Brain microvascular endothelial cell (primary cell): ENCODE measurements at places on chromosomes 12 and 14.
A peak's percentile ranks its signal among the peaks of the same experiment; 100 is the strongest.

DNA sequence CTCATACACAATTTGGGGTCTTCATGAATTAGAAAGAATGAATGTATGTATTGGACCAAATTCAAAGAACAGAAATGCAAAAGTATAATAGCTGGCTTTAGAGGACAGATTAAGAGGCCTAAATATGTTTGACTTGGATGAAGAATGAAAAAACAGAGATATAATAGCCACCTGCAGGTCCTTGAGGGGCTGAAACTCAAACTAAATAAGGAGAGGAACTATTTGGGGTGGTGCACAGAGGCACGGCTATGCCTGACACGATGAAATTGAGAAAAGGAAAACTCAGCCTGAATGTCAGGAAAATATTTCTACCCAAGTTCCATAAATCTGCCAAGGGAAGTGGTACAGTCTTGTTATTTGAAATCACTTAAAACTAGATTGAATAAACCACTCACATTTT is 222.9 kb upstream of the DDHD1 start:
- no peak for DNase-seq

DNA sequence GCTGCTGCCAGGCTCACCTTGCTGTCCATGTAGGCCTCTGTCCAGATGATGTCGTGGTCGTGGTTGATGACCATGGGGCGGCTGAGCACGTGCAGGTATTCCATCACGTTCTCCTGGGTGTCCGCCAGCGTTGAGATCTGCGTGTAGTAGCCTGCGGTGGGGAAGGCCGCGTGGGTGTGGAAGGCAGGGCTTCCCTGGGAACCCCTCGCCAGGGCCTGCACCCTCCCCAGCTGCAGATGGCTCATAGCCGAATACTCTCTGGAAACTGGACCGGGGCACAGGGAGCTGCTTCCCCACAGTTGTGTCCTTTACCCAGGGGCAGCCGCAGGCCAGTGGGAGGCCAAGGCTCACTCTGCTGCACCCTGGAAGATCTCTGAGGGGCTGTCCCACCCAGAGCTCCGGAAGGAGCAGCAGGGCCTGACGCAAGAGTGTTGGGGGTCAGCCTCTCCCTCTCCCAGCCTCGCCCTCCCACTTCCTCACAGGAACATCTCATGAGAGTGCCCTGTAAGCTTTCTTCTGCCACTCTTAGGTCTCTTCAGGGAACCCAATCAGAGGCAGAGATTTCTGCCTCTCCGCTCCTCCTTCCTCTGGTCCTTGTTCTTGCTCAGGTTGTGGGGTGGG is 35.5 kb downstream of the CACNA2D4 start:
- no peak for DNase-seq

GRCh38 chr12:93419388-93420034 is 22.2 kb downstream of the UBE2N start:
- DNase-seq, result no peak

DNA sequence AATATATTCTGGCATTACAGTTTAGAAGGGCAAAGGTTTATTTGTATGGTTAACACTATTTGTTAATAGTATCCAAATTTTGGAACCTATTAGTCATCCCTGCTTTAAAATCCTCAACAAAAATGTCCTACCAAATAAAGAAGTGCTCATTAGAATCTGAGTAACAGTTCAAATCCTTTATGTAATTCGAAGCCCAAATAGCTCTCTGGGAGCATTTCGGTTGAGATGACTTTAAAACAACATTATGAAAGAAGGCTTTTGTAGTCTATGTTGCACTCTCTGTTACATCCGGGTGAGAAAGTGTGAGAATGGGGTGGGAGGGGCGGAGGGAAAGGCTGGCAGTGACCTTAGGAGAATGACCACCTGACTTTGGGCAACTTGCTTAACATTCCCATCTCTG is 59.7 kb downstream of the SLC38A1 start:
- DNase-seq, result no peak

DNA sequence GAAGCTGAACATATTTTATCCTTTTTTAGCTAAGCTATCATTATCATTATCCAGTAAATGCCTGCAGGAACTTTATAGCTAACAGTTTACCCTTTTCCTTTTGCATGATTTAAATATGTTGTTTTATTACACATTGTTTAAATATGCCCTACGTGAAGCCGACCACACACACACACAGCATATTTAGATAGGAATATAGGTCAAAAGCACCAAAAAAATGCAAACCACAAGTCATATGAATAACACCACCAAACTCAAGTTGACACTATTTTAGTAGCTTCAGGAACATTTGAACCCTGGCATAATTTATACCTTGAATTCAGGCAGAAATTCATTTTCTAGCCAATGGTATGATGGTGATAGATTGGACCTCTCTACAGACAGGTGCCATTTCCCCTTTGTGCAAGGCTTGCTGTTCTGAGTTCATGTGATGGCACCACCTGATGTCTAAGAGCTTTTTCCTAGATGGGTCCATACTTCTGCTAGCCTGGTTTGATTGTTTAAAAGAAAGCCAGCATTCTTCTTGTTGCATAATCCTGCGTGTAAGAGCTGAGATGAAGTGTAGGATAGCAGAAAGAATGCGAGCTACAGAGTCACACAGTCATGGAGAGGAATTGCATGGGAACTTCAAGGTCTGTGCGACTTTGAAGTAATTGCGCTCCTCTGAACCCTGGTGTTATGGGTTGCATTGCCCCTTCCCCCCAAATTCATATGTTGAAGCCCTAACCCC is 454.8 kb upstream of the SOX5 start:
- peak; percentile 34 for DNase-seq

DNA sequence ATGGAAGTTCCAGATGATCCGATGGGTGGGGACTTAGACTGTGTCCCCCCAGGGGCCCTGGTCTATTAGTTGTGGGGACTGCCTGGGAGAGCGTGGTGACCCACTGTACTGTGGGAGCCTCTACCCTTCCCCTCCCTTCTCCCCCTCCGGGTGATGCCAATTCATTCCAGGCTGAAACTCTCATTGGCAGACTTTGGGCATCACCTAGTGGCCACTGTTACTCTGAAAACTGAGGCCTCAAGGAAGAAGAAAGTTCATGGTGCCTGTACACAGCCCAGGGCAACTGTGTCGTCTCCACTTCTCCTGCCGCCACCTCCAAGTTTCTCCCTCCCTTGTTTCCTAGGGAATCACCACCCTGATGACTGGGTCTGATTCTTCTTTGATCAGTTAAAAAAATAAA is 173.6 kb upstream of the ALG10B start:
- DNase-seq, result no peak

GRCh38 chr12:89160716-89161123 is 191.6 kb downstream of the DUSP6 start:
- DNase-seq, result peak; percentile 97

- DNase-seq, result peak; percentile 61
These were observed 457.9 kb upstream of the FOXG1 start for GRCh38 chr14:28308734-28309133.

GRCh38 chr14:75690010-75690409 is 29.0 kb downstream of the TTLL5 start:
- no peak for DNase-seq

GRCh38 chr12:51531978-51532497 is 59.0 kb upstream of the SCN8A start:
- DNase-seq, result peak; percentile 58

- no peak for DNase-seq
These were observed 29.9 kb upstream of the TC2N start for GRCh38 chr14:91897106-91897701.

GRCh38 chr14:45038865-45039264 is 45.1 kb upstream of the PRPF39 start:
- no peak for DNase-seq

DNA sequence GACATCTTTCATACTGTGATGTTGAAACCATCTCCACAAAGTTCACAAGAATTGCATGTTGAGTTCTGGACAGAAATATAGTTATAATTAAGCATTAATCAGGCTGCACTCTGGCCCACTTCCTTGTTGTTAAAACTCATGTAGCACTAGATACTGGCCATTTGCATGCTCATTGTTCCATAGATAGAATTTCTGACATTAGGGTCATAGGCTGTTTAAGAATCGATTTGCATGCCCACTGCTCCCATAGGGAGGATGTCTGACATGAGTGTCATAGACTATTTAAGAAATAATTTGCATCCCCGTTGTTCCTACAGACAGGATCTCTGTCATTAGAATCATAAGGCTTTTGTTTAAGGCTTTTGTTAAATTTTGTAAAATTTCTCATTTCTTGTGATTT is 50.2 kb downstream of the MYF5 start:
- DNase-seq, result no peak

DNA sequence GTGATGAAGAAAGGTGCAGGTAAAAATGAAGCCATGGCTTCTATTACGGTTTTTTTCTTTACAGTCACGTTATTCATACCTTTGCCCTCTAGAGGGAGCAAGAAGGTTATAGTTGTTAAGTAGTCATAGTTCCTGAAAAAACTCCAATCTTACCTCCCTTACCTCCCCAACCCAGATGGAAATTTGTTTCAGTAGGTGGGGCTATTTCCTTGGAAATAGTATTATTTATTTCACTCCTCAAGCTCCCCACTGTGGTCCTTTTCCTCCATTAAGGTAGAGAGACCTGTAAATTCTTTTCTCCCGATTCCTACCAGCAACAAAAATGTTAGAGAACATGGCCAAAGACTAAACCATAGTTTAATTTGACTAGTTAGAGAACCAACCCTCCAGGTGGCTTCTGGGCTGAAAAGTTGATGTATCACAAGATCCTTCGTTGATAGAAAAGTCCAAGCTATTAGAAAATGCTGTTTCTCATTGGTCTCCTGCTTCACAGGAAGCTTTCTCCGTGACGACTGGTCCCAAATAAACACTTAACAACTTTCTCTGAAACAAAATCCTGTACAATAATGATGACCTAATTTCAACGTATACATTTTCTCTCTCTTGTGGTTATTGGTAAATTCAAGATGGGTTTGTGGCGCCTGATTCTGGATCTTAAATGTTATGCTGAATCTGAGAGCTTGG is 43.5 kb downstream of the TMX1 start:
- peak; percentile 73 for DNase-seq

GRCh38 chr12:25155022-25155576 is 39.9 kb downstream of the DNAI7 start:
- no peak for DNase-seq

DNA sequence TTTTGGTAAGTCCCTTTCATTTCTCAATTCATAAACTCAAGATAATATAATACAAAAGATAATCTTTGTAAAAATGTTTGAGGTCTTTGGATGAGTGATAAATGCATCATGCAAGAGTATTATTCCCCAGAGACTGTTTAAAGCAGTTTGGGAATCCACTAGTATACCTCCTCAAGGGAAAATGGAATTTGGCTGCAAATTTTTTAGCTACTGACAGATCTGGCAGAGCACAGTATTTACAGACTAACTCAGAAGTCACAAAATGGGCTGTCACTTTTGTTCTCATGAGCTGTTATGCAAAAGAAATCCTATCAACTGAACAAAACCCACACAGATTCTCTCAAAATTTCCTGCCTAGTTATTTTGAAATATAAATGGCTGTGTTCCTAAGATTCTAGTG is 9.9 kb downstream of the SPIC start:
- no peak for DNase-seq

GRCh38 chr12:96425951-96426350 is 25.7 kb upstream of the CDK17 start:
- DNase-seq, result no peak

GRCh38 chr14:93962701-93963601 is 13.4 kb downstream of the ASB2 start:
- DNase-seq, result no peak

DNA sequence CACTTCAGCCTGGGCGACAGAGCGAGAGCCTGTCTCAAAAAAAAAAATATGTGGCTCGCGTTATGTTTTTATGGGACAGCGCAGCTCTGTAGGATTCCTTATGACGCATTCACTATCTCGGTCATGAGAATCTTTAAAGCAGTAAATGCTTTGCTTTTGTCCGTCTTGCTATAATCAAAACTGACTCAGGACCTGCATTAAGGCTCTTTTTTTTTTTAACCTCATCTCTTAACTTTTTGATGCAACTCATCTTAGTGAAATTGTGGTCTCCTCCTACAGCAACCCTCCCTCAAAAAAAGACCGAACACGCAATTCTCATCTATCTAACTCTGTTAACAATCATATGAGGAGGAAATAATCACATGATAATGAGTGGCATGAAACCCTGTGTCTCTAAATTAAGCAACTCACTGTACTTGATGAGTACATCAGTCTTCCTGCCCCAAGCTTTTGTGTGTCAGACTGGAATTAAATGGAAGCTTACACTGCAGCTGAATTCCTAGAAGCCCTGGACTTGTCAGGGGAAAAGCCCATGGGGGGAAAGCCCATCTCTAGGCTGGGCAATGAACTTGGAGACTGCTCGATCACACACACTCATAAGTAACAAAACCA is 4.3 kb downstream of the P2RX4 start:
- peak; percentile 20 for DNase-seq

- DNase-seq, result no peak
These were observed 11.6 kb upstream of the NEK9 start for GRCh38 chr14:75138492-75138891.

- DNase-seq, result peak; percentile 33
These were observed 782 bp upstream of the LGR5 start for GRCh38 chr12:71438670-71439361.

DNA sequence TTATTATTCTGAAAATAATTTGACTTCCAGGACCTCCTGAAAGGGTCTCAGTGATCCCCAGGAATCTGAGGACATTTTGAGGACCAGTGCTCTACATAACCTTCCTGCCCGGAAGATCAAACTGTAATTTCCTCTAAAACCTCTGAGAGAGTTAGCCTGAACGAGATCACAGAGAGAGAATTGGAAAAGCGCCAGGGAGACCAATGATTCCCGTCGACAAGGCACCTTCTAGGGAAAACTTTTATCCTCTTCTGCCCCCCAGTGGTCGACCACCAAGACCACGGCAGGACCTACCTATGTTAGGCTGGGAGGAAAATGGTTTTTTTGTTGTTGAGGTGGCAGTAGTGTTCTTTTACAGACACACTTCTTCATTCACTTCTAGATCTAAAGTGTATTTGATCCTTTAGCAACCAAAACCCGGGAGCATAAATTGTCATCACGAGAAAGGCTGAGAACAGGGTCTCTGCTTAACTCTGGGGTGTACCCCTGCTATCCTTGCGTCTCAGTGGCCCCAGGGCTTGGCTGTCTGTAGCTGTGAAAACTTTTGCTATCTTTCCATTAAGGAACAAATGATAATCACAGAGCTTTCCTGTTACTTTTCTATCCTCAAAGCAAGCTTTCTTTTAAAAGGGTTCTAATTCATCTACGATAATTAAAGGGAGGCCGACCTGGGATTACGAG is 62.9 kb upstream of the NID2 start:
- DNase-seq, result peak; percentile 93

GRCh38 chr14:68822132-68822651 is 29.3 kb upstream of the ZFP36L1 start:
- DNase-seq, result no peak
